ENCODE measurements at places on chromosomes 3 and 15.

DNA sequence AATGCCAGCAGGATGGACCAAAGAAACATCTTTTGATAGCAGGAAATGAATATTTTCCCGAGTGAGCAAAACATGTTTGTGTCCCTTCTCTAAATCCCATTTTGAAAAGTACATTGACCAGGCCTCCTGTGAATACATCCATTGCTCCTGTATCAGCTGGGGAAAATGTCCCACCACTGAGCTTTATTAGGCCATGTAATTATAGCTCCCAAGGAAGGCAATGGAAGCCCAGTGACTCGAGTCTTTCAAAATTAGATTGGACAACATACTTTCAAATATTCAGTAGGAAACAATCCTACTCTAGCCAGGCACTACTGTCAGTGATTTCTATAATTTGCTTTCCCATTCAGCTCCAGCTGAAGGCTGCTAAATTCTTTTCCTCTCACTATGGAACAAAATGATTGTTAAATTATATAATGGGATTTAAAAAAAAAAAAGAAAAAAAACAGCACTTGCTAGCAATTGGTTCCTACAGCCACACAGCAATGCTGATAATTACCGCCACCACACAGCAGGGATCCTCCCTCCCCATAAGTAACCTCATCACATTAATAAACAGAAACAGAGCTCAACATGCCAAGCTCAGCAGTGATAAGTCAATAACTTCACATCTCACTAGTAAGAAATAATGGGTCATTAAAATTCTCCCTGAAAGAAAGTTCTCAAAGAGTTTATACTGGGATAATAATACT is 172.4 kb upstream of the SLC2A2 start:
- no peak for DNase-seq

DNA sequence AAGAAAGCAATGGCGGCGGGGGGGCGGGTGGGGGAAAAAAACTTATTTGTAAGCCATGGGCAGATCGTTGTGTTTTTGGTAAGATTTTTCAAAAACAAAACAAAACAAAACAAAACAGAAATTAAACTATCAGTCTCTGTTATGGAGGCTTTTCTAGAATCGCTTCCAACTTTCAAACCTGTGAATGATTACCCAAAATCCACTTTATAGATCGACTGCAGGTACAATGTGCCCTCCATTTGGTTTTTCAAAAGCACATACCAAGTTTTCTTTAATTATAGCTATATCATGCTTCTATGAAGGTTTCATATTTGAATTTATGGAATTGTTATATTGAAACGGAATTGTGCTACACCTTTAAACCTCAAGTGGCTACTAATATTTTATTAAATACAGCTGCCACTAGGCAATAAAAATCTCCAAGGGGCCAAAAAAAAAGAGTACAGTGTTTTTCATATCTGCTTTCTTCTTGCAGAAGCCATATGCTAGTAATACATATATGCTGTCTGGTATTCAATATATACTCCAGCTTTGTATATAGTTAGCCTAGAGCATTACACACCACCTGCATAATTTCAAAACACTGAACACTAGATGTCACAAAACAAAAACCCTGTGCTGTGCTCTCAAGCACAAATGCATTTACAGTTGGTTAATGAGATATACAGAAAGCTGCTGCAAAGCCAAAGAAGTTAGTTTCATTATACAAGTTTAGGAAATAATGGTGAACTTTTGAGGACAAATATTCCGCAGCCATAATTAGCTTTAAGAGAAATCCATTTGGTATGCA is 683.8 kb upstream of the NR2F2 start:
- DNase-seq, result no peak

DNA sequence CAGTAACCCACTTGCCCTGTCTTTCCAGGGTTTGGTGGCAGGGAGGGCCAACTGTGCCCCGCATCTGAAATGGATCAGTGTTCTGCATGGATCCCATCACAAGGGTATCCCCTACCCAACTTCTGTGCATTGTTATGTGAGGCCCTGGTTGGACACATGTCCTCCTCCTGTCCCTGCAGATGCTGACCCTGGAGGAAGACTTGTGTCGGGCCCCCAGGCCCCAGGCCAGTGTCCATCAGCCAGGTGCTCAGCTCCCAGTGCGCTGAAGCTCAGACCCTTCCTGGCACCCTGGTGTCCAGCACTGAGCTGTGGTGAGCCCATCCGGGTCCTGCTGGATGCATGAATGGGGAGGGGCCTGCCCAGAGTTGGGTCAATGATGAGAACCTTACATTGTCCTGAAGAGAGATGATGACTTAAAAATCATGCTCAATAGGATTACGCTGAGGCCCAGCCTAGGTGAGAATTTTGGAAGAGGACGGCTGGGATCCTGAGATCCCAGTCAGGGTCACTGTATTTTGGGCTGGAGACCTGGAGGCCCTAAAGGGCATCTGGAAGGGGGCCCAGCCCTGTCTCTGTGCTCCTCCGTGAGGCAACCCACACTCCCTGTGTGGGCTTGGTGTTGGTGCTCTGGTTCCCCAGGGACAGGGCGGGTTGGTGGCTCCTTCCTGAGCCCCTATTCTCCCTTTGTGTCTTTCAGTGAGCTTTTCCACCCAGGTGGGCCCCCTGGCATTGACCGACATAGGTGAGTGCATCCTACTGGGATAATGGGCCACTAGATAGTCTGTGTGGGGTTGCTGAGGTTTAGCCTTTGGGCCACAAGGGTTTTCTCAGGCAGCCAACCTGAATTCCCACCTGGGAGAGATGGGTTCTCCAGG is 199.1 kb downstream of the UBE3A start:
- no peak for DNase-seq

GRCh38 chr3:135627057-135627456 is 338.5 kb upstream of the PPP2R3A start:
- DNase-seq, result no peak

DNA sequence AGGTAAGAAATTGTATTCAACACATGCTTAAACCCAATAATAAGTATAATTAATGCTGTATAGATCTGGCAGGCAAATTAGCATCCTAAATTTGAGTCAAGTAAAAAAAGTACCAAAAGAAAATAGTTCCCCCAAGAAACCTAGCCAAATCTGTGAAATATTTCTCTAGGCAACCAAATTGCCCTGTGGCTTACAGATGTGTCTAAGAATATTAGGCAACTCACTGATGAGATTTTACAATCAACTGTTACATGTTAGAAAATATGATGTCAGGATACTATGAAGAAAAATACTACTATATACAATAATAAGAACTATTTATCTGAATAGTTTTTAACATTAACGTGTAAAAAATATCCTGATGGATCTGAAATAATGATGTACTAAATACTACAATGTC is 397.1 kb downstream of the TIGIT start:
- DNase-seq, result no peak

- DNase-seq, result no peak
Measured at GRCh38 chr15:65978110-65978509, 108.8 kb downstream of the RAB11A start.
